T1000 (cell line): ENCODE measurements at places on chromosomes 5 and 9.

GRCh38 chr5:130323804-130324454, 419.7 kb downstream of the CHSY3 start:
- no peak for DNase-seq

DNA sequence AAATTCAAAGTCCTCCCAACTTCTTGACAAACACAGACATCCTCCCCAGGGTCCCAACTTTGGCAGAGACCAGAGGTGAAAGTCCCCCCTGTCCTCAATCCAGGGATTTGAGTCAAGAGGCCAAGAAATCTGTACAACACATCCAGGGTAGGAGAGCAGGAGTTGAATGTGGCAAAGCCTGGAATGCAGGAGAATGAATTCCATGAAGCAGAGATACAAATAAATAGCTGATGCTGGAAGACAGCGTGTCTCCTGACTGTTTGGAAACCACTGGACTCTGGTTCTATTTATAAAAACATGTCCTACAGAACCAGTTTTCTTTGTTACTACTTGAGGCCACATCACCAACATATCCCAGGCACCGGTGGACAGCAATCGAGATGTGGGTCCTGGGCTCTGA, 43.7 kb upstream of the SLIT3 start:
- DNase-seq, result no peak

- DNase-seq, result no peak
Observed at GRCh38 chr9:110192531-110193261, 15.3 kb downstream of the C9orf152 start.

DNA sequence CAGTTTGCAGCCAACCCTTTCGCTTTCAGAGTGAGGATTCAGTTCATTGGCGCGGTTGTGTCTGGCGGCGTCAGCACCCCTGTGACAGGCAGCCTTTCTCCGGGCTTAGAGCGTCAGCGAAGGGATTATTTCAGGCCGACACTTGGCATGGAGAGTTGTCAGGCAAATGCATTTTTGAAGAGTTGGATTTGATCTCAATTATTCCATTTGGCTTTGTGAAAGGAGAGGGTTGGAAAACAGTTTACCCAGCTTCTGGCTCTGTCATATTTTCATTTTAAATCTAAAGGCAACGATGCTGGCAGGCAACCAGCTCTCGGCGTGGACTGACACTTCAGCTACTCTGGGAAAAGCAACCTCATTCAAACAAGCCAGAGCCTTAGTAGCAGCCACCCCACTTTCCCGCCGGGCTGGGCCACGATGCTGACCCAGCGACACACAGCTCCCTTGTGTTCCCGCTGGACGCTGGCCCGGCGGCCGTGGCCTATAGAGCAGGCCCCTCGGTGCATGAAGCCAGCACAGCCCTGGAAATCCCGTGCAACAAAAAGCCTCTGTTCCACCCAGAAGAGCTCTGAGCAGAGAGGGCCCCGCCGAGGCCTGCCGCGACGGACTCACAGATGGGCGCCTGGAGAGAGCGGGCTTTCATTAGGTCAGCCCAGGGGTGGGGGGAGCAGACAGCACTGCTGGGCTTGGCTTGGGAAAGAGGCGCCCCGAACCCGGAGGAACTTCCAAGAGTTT, 28.9 kb upstream of the LPCAT1 start:
- no peak for DNase-seq

DNA sequence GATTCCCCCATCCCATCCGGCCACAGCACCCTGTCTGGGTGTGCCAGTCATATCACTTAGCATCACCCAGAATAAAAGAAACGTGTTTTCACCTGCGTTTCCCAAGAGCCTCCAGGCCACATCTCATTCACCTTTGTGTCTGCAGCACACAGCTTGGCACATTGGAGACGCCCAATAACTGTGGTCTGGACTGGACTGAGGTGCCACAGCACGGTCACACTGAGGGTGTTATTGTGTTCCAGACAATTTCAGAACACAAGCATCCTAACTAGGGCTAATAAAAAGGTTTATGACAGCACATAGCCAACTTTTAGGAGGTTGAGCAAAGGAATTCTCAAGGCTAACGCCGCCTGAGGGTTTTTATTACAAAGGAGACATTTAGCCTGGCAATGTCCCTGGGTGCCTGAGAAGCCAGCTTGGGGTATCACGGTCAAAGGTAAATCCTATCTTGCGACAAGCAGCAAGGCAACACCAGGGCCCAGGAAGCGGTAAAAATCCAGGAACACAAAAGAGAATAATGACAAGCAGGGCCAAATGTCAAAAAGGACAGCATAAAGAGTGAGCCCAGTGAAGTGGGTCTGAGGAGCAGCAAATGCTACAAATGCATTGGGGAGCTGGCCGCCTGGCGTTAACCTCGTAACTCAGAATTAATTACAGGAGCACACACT, 3.4 kb downstream of the EPB41L4B start:
- DNase-seq, result no peak

- no peak for DNase-seq
Observed at GRCh38 chr9:92185096-92185495, 69.9 kb upstream of the SPTLC1 start.

- DNase-seq, result no peak
Observed at GRCh38 chr9:135479469-135480052, at the start of gene PPP1R26. TSS of gene PPP1R26 (plus strand) at chr9:135479782. CDS start at chr9:135484511, 4,729 bp downstream.

GRCh38 chr9:124873664-124874063, 11.7 kb downstream of the ARPC5L start:
- DNase-seq, result peak; percentile 12

DNA sequence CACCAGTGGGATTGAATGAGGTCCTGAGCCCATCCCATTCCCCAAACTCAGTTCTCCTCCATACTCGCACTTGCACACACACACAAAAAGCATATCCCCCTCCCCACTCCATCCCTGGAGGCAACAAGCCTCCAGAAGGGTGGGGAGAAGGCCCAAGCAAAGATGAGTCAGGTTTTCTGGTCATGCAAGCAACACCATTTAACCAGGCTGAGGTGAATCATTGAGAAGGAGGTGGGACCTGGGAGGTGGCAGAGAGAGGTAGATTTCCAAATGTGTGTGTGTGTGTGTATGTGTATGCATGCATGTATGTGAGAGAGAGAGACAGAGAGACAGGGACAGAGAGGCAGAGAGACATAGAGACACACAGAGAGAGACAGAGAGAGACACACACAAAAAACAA, 185.2 kb upstream of the TRIM32 start:
- DNase-seq, result no peak

GRCh38 chr5:115602591-115603125, 379 bp upstream of the TICAM2 start:
- DNase-seq, result no peak

DNA sequence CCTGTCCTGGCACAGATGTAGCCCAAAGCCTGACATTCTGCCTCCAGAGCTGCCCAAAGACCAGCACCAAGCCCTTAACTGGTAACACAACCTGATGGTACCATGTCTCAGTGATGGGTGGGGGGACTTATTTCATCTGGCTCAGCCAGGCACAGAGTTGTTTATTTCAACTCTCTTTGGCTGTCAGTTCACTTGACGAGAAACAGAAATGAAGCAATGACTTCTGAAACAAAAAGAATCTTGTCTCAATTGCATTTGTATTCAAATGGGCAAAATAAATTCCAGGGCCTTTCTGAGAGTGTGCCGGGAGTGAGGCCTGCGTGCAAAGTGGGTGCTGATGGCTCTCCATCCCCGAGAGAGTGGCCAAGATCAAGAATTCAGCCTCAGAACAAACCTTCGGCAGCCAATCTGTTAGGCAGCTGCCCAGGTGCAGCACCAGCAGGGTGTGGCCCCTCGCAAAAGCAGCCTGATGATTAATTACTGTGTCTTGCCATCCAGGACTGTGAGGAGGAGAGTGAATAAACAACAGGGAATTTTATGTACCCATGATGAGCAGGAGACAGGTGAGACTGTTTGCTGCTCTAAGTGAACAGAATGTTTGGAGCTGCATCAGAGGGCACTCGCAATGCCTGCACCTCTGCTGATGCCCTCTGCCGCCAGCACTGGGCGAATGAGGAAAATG, 238.0 kb downstream of the HSPA4 start:
- DNase-seq, result no peak

DNA sequence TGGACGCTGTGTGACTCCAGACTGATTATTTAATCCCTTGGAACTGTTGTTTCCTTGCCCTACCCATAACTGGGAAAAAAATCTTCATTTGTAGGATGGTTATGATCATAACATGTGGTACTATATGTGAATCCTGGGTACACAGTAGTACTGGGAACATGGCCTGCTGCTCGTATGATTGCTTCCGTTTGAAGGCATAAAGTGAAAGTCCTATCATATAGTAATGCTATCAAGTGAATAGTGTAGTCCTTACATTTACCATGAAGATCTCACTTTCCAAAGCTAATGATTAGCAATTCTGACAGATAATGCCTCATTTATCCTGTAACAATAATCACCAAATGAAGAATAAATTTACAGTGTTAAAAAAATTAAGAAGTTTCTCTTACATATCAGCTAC, 53.2 kb downstream of the MEF2C start:
- DNase-seq, result no peak

GRCh38 chr9:6716766-6717165, 41.0 kb upstream of the KDM4C start:
- no peak for DNase-seq

DNA sequence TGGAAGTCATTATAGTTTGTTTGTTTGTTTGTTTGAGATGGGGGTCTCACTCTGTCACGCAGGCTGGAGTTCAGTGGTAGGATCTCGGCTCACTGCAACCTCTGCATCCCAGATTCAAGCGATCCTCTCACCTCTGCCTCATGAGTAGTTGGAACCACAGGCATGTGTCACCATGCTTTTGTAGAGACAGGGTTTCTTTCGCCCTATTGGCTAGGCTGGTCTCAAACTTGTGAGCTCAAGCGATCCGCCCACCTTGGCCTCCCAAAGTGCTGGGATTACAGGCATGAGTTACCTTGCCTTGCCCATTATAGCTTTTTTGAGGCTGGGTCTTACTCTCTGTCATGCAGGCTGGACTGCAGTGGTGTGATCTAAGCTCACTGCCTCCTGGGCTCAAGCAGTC, 28.8 kb downstream of the NSD1 start:
- DNase-seq, result no peak

GRCh38 chr5:110969502-110969901, 102.0 kb upstream of the TSLP start:
- no peak for DNase-seq

GRCh38 chr5:39525271-39525670, 100.5 kb upstream of the DAB2 start:
- no peak for DNase-seq

GRCh38 chr5:155767470-155767869, 559.5 kb upstream of the SGCD start:
- DNase-seq, result no peak

DNA sequence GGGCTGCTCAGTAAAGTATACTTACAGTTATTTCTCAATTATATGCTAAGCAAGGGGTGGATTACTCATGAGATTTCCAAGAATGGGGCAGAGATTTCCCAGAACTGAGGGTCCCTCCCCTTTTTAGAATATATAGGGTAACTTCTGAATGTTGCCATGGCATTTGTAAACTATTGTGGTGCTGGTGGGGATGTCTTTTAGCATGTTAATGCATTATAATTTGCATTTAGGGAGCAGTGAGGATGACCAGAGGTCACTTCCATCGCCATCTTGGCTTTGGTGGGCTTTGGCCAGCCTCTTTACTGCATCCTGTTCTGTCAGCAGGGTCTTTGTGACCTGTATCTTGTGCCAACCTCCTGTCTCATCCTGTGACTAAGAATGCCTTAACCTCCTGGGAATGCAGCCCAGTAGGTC, 35.5 kb downstream of the TTC1 start:
- no peak for DNase-seq

GRCh38 chr9:112631313-112632070, 86.4 kb downstream of the INIP start:
- no peak for DNase-seq

DNA sequence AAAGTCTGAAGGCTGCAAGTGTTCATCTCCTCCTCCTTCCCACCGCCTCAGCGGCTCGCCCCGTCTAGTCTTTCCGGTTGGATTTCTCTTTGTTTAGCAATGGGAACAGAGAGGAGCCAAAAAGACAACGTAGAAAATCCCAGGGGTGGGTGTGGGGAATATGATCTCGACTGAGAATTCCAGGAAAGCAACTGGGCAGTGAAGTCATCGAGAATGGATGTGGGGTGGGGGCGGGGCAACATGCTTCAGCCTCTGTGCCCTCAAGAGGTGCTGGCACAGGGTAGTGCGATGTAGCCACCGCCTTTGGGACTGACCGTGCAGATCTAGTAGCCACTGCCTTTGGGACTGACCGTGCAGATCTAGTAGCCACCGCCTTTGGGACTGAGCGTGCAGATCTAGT, 12.9 kb downstream of the MSX2 start:
- no peak for DNase-seq

GRCh38 chr9:135978642-135979546, 17.7 kb upstream of the UBAC1 start:
- DNase-seq, result no peak

- DNase-seq, result no peak
Observed at GRCh38 chr5:10910261-10910660, 149.2 kb upstream of the DAP start.

GRCh38 chr5:103094737-103095136, 25.2 kb downstream of the GIN1 start:
- no peak for DNase-seq

GRCh38 chr5:42952578-42952974, 87.5 kb downstream of the ANXA2R start:
- no peak for DNase-seq

- no peak for DNase-seq
Observed at GRCh38 chr5:61775901-61776300, 443.8 kb downstream of the ZSWIM6 start.

DNA sequence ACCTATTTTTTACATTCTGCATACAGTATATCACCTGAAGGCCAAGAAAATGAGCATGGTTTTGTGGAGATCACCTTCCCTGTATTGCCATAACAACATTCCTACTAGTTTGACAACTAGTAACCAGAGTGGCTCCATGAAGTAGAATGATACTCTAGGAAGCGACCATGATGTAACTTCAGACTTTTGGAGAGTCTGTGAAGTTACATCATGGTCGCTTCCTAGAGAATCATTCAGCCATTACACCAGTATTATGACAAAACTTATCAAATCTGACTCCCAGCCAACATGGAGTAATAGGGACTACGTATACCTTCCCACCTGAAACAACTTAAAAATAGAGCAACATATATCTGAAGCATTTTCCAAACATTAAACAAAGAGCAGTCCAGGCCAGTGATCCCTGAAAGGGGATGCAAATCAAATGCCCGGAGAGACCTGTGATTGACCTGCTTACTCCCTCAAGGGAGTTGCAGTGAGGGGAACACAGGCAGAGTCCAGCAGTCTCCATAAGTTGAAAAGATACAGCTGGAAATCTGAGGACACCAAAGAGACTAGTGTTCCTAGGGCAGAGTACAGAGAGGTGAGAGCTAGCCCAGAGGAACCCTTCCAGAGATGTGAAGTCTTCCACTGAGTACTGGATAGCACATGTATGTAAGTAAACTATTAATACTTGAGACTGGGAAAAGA, 7.8 kb downstream of the ECM2 start:
- no peak for DNase-seq
